ENCODE measurements at places on chromosomes 1 and 21.

DNA sequence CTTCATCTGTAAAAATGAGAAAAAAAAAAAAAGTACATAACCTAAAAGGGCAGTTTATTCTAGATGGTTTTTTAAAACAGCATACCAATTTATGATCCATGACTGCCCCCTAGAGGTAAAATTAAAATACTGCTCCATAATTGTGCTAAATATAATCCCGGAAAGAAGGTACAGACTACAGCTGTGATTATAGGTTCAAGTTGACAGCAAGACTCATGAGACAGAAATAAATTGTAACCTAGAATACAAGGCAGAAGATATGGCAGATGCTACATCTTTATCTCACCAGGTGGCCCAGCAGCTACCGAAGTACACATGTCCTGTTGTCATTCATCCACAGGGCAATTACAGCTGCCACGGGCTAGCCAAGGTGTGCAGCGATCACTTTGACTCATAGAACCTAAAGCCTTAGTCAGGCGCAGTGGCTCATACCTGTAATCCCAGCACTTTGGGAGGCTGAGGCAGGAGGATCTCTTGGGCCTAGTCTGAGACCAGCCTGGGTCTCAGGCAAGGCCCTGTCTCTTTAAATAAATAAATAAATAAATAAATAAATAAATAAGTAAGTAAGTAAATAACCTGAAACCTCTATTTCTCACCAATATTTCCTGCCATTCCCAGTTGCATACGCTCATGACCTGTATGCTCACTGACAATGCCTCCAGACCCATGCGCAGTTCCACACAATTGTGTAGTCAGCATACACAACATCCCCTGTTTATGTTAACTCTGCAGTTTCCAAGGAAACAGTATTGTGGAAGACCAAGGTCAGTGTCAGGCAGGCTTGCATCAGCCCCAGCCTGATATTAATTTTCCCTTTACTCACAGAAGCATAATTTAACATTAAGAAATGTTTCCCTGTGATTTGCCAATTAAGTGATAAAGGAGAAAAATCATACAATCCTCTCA, 18.3 kb upstream of the PPIE start:
- DNase-seq: no peak

DNA sequence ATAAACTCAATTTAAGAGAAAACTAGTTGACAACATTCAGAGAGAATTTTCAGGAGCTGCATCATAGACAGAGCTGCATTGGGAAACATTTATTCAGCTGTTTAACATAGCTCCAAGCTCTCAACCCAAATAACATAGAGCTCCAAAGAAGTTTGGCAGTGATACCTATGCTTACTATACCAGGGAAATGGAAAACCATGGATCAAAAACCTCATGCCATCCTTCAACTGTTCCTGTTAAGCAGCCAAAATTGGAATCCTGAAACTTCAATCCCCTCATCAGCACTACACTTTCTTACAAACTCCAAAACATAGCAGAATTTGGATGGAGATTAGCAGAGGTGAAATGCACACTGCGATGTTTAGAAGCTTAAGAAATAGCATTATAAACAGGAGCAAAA, 164.4 kb downstream of the USH2A start:
- no peak for DNase-seq

- no peak for DNase-seq
Measured at GRCh38 chr1:177256153-177257075, 85.7 kb downstream of the BRINP2 start.

- no peak for DNase-seq
Measured at GRCh38 chr1:59062743-59063142, 234.2 kb upstream of the FGGY start.

GRCh38 chr1:3775490-3776230, 3.1 kb downstream of the SMIM1 start:
- DNase-seq: peak; percentile 73

DNA sequence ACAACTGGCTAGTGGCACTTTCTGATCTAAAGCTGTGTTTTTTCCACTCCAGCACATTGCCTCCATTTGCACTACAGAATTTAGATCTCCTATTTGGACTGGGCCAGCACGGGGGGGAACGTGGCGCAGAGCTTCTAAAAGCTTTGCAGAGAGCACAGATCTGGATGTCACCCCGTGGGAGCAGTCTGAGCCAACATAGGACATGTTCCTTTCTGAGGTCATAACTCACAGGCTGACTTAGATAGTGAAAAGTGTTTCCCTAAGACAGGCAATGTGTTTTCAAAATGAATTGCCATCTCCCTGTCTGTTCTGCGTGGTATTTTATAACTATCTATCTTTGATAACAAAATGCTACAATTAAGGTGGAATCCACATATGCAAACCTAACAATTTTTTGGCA, 3.7 kb upstream of the C8A start:
- DNase-seq: no peak

GRCh38 chr1:109640285-109640865, 15.5 kb upstream of the GSTM4 start:
- DNase-seq: peak; percentile 83

- DNase-seq: no peak
Measured at GRCh38 chr1:110298991-110299390, 40.2 kb upstream of the RBM15 start.

DNA sequence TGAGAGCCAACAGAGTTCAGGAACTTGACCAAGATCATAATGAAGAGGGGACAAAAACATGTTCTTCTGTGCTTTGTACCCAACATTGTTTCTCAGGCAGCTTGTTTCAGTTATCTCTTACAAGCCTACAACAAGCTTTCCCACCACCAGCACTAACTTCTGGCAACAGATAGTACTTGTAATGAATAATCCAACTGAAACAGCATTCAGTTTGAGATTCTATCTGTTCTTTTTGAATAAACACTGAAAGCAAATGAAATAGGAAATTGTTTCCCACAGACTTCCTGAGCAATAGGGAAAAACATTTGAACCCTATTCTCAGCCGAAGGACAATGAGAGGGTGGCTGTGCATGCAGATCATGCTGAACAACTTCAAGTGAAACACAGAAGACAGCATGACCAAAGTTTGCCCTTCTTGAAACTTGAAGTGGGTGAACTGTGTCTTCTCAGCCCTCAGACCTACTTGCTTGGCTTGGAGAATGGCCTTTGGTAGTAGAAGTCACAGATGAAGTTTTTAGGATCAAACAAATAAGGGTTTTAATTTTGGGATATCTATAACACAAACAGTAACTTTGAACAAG, 11.2 kb upstream of the HOOK1 start:
- no peak for DNase-seq

DNA sequence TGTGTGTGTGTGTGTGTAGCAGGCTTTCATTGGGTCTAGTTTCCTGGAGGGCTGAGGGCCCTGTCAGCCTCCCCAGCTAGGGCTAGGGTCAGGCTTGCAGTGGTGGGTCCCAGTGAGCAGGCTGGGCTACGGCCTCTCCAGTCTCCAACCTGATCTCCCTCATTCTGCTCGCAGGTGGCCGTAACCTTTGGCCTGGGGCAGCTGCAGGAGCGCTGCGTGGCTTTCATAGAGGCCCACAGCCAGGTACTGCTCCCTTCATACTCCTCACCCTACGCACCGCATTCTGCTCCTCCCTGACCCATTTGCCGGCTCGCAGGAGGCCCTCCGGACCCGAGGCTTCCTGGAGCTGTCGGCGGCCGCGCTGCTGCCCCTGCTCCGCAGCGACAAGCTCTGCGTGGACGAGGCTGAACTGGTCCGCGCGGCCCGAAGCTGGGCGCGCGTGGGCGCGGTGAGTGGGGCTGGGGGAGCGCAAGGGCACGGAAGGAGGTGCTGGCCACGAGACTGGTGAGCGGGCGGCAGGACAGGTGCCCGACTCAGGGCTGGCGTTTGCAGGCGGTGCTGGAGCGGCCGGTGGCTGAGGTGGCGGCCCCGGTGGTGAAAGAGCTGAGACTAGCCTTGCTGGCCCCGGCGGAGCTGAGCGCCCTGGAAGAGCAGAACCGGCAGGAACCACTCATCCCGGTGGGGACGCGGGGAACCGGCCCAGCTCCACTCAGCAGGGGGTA, 4.7 kb downstream of the BTBD19 start:
- peak; percentile 50 for DNase-seq

- DNase-seq: peak; percentile 32
Measured at GRCh38 chr1:206809504-206810084, 37.3 kb upstream of the IL10 start.

DNA sequence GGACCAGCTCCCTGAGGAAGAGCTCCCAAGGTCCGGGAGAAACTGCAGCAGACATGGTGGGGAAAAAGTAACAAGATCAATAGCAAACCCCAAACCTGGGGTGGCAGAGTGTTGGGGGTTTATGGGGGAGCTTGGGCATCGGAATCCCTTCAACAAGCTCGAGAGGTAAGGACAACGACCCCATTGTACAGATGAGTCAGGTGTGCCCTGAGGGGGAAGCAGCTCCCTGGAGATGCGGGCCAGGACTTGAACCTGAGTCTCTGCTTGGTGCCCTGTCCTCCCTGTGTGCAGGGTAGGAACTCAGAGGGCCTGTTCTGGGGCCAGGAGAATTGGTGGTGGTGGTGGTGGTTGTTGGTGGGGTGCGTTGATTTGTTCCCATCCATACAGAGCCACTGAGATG, 125.4 kb downstream of the PTPRU start:
- DNase-seq: no peak

GRCh38 chr1:158930504-158930903, 848 bp upstream of the PYHIN1 start:
- DNase-seq: peak; percentile 39

GRCh38 chr21:33825915-33826314, 89.7 kb downstream of the ATP5PO start:
- DNase-seq: no peak

GRCh38 chr1:175200678-175201521, 8.3 kb upstream of the KIAA0040 start:
- no peak for DNase-seq

- no peak for DNase-seq
Measured at GRCh38 chr1:33683913-33684312, 180.0 kb upstream of the HMGB4 start.

GRCh38 chr1:229689273-229689672, 63.2 kb downstream of the URB2 start:
- DNase-seq: no peak

DNA sequence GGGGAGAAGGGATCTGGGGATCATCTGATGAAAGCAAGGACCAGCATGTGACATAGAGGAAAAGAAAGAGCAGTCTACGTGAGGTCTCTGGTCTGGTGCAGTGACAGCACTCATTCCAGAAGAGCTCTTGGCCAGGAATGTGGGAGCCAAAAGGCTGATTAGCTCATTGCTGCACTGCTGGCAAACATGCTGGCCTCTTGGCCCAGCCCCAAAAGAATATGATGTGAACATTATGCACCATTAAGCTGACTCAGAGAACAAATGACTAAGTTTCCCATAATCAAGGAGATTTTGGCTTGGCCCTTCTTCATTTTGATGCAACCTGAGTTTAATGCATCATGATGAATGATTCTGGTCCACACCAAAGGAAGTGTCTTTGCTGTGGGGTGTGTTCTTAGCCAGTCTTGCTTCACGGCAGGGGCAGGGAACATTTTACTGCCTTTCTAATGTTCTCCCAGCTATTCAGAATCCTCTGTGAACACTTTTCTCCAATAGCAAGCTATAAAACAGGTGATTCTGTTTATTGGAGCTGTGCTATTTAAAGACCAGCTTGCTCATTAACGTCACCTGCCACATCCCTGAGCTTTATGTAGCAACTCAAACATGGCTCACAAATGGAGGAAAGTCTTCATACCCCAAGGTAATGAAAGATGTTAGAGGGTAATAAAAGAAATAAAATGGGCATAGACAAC, 55.1 kb downstream of the PCBP3 start:
- DNase-seq: no peak

- no peak for DNase-seq
Measured at GRCh38 chr21:42308161-42308913, 6.9 kb downstream of the TFF3 start.

DNA sequence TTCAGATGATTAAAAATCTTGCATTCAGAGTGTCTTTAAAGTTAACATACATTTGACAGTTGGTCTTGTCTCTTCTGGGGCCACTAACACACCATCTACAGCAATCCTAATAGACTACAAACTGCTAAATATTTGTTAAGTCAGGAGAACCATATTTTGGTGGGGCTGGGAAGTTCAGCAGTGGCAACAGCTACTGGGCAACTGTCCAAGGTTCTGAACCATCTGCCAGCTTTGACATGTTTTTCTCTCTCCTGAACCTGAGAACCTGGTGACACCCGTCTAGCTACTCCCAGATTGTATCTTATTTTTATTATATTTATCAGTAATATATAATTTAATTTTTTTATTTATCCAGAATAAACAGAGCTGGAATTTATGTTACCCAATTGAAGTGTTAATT, 199.0 kb upstream of the DPYD start:
- no peak for DNase-seq

GRCh38 chr1:109669246-109669948, 1.5 kb downstream of the GSTM2 start:
- peak; percentile 36 for DNase-seq

DNA sequence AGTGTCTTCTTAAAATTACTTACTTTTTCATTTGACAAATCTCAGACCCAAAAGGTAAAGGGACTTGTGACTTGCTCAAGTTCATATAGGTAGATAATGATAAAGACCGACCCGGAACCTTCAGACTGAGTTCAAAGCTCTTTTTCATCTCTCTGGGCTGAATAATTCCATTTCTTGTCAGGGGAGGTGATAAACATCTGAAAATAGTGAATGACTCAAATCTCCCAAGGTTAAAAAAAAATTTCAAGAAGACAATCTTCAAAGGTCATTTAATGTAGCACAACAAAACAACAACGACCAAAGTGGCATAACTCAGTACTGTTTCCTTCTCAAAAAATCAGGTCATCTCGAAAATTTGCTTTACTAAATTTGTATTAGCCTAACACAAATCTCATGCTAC, 20.6 kb downstream of the LUZP1 start:
- DNase-seq: no peak

- no peak for DNase-seq
Measured at GRCh38 chr1:90591355-90591969, 125.6 kb downstream of the BARHL2 start.

DNA sequence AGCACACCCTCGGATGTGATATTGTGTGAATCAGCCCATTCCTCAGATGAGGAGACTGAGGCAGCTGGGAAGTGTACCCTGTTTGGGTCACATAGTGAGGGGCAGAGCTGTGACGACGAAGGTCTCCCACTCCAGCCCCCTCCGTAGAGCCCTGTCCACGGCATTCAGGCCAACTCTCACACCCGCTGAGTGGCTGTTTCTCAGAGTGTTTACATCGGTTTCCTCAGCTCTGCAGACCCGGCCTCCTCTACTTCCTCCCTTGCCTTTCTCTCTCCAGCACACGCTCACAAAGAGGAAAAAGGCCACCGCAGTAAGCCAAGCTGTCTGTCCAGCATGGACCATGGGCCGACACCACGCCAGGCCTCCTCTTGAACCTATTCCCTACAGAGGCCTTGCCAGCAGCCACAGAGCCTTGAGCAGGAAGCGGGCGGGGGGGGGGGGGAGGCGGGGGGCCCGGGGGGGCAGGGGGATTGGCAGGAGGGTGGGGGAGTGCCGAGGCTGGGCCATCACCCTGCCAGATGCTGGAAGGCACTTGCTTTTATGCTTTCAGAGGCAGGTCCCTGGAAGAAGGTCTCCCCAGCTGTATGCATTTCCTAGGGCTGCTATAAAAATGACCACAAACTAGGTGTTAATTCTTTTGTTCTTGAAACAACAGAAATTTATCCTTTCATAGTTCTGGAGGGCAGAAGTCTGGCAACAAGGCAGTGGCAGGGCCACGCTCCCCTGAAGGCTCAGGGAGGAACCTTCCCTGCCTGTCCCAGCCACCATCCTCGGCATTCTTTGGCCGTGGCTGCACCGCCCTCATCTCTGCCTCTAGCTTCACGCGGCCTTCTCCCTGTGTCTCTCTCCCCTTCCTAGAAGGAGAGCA, 178.4 kb downstream of the PSMG1 start:
- no peak for DNase-seq
